Activated T-cell treated with anti-CD3 and anti-CD28 coated beads for 24 hours (primary cell): ENCODE measurements at places on chromosomes 16 and 17.

DNA sequence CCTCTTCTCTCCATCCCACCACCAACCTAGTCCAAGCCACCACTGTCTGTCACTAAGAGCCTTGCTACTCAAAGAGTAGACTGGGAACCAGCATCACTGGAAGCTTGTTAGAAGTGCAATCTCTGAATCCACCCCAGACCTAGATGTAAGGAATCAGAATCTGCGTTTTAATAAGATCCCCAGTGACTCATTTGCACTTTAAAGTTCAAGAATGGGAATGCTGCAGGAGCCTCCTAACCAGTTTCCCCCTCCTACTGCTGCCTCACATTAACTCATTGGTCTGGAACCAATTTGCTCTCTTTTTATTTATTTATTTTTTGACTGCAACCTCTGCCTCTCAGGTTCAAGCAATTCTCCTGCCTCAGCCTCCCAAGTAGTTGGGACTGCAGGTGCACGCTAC lies 19.8 kb upstream of the LYRM9 start:
- no peak for DNase-seq

DNA sequence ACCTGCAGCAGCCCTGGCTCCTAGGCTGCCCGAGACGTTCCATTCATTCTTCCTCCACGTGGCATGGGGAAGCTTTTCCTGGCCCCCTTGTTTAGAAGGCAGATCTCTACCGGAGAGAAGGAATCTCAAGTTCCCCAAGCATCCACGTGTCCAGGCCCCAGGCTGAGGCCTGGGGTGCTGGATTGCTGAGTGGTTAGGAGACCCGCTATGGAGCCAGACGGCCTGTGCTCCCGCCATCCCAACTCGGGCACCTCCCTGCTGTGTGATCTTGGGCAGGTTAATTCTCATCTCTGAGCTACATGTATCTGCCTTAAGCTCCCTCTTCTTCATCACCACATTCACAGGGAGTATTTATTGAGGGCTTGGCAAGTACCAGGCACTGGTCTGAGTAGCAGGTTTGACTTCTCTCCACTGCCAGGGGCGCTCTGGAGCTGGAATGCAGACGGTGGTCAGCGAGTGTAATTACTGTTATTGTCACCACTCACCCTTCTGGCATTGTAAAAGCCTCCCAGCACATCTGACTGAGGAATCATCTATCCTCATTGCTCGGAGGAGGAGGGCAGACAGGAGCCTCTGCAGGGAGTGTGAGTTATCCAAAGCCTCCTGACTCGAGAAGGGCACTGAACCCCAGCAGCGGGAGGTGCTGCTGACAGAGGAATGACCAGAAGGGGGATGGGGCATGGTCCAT lies 1.1 kb upstream of the ADGRG1 start:
- DNase-seq: no peak

DNA sequence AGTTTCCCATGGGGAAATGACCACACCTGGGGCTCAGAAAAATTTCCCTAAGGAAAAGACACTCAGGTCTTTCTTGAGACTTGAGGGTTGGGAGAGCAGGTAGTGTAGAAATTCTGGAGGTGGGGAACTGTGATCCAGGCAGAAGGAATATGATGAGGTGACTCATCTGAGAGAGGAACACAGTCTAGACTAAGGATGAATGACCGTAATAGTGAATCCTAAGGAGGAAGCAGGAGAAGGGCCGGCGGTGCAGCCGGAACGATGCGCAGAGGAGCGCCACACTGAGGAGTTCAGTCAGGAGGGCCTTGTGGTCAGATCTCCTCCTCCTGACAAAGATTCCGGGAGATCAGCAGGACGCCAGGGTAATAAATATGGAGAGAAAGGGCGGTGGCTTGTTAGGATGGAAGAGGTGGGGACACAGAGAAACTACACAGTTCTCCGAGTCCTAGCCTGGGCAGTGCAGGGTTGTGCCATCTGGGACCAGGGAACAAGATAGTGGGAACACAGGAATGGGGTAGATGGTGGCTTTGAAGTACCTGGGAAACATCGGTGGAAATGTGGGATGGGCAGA lies 135.6 kb downstream of the PARN start:
- no peak for DNase-seq

- no peak for DNase-seq
Measured at GRCh38 chr17:16986391-16986790, 14.5 kb upstream of the TNFRSF13B start.

DNA sequence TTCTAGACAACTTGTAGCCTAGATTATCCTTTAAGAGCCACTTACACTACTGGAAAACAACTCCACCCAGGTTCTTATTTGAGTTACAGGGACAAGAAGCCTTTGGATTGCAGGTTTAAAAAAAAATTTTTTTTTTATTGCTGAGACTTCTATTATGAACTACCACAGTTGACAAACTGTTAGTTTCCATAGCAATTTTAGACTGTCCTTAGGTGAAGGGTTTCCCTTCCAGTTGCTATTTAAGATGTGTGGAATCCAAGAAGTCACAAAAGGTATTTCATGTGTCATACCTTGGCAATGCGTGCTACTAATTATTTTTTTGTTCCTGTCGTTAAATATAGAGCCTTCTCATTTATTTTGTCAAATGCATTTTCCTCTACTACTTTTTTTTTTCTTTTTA lies 253.2 kb downstream of the PRKCA start:
- no peak for DNase-seq

GRCh38 chr16:17382514-17382913 lies 88.2 kb downstream of the XYLT1 start:
- DNase-seq: no peak

- DNase-seq: no peak
Measured at GRCh38 chr16:73405851-73406250, 357.9 kb upstream of the ZFHX3 start.

GRCh38 chr16:89512453-89512852 lies 4.2 kb downstream of the SPG7 start:
- no peak for DNase-seq

DNA sequence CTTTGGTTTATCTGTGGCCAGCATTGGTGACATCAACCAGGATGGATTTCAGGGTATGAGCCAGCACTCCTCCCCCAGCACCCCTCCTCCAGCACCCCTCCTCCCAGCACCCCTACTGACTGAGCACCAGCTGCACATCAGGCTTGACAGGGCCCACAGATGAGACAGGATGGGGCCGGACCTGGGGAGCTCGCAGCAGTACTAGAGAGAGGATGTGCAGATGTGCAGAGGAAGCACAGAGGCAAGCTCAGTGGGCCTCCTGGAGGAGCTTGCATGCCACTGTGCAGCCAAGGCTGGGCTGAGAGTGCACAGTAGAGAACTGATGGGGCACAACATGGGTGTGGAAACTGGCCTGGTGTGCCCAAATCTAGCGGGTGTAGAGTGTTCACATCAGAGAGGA lies 16.2 kb downstream of the ITGA3 start:
- no peak for DNase-seq

GRCh38 chr17:64320613-64321553 lies 57.8 kb upstream of the TEX2 start:
- peak; percentile 37 for DNase-seq

GRCh38 chr16:24848065-24848464 lies 2.3 kb downstream of the SLC5A11 start:
- DNase-seq: no peak

- no peak for DNase-seq
Measured at GRCh38 chr17:34644941-34645550, 65.7 kb downstream of the TMEM132E start.

GRCh38 chr16:13348416-13348815 lies 447.0 kb downstream of the SHISA9 start:
- DNase-seq: no peak

GRCh38 chr16:8908810-8909468 lies 26.8 kb downstream of the LITAFD start:
- no peak for DNase-seq

DNA sequence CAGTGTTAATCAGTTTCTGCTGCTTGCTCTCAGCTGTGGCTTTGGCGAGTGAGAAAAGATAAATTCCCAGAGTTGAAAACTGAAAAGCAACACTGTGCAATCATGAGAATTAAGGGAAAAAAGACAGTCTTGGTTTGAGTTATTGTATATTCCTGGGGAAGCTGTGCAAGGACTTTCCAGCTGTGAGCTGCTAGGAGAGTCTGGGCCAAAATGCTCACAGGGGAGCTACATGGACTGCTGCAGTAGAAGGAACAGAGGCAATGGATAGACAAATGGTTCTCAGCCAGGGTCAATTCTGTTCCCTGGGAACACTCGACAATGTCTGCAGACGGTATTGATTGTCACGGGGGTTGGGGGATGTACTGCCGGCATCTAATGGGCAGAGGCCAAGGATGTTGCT lies 102.0 kb upstream of the ADAMTS18 start:
- DNase-seq: no peak

- DNase-seq: no peak
Measured at GRCh38 chr17:58377093-58377601, 25.1 kb upstream of the SUPT4H1 start.

- no peak for DNase-seq
Measured at GRCh38 chr17:57264776-57265175, 8.5 kb downstream of the MSI2 start.

- no peak for DNase-seq
Measured at GRCh38 chr17:77182205-77183172, 41.7 kb downstream of the SEC14L1 start.

GRCh38 chr17:48644159-48644558 lies 18.0 kb upstream of the HOXB9 start:
- no peak for DNase-seq

- no peak for DNase-seq
Measured at GRCh38 chr17:52170963-52171572, 12.6 kb upstream of the CA10 start.

DNA sequence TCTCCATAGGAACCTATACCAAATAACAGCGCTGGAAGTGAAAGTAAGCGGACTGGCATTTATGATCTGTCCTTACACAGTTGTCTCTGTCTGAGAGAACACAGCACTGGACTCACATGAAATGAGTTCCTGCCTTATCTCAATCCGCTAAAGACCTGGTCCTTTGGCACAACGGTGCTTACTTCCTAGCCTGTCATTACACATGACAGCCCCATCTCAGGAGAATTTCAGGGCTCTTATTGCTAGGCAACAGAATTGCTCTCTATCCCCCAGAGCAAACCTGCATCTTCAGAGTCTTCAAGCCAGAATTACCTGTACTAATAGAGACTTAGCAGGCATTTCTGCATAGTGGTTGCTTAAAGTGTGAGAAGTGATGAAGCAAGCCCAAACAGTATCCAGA lies 4.3 kb downstream of the KCNJ2 start:
- no peak for DNase-seq

DNA sequence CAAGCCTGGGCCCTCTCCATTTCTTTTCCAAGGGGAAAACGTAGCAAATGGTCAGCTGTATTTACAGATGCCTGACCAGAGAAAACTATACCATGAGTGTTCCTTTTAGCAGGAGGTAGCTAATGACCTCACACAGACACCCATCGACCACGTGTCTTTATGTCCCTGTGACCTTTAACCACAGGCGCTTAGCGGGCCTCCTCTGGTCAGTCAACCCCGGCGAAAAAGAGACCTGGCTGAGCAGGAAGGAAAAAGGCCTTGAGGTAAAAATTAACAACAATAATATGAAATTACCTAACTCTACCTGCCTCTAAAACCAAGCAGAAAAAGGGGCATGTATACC lies 9.1 kb downstream of the NUDT16L1 start:
- no peak for DNase-seq

- DNase-seq: no peak
Measured at GRCh38 chr16:84005391-84005790, 37.2 kb downstream of the SLC38A8 start.

DNA sequence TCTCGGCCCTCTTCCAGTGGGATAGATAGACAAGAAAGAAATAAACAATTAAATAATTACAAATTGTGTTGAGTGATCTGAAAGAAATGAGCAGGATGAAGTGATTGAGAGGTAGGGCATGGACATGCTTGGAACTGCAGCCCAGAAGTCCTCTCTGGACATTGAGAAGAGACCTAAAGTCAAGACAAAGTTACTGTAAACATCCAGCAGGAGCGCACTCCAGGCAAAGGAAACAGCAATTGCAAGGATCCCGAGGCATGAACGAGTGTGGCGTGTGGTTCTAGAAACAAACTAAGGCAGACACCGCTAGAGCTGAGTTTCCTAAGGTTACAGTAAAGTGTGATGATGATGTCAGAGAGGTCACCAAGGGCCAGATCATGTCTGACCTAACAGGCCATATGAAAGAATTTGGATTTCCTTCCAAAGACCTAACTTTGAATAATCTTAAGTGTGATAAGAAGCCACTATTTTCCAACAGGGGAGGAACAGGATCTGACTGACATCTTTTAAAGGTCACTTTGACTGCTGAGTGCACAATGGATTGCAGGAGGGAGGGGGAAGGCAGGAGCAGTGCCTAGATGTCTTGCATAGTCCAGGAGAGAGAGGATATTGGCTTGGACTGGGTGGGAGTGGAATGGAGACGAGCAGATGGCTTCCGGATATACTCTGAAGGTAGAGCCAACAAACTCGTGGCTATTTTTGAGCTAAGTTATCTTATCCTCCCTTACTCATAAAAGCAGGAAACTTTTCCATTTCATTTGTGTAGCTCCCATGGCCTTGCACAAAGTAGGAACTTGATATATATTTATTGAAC lies 19.0 kb downstream of the ABCC12 start:
- no peak for DNase-seq

DNA sequence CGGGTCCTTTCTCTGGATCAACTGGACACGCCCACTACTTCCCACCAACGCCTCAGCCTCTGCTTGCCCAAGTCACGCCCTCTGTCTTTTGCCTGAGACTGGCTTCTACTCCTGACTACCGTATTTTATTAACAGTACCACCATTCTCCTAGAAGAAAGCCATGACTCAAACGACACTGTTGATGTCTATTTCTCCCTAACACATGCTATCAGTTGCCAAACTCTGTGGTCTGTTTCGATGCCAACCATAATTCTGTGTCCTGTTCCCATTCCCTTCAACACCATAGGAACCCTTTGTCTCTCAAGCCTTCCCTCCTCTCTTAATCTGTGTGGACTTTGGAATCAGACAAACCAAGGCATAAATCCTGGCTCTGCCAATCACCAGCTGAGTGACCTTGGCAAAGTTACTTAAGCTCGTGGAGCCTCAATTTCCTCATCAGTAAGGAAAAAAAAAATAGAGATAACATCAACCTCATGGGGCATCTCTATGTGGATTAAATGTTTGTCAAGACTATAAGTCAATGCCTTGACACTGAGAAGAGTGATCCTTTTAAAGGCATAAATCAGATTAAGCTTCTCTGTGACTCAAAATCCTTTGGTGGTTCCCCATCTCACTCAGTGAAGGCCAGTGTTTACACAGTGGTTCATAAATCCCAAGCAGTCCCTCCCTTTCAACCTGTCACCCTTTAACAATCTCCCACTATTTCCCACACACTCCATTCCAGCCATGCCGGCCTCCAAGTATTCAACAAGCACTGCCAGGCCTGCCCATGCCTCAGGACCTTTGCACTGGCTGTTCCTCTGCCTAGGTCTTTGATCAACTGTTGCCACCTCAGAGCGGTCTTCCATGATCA lies 45.6 kb downstream of the ERN1 start:
- DNase-seq: no peak

GRCh38 chr16:85819245-85819644 lies 19.8 kb downstream of the COX4I1 start:
- DNase-seq: peak; percentile 85

GRCh38 chr17:82113941-82114340 lies 15.9 kb upstream of the FASN start:
- DNase-seq: no peak
